ENCODE measurements at places on chromosomes 4 and X. TPM values are rescaled to one million over a fixed set of nuclear protein-coding genes. Genes with fewer than 3 reads are reported as not detected.

DNA sequence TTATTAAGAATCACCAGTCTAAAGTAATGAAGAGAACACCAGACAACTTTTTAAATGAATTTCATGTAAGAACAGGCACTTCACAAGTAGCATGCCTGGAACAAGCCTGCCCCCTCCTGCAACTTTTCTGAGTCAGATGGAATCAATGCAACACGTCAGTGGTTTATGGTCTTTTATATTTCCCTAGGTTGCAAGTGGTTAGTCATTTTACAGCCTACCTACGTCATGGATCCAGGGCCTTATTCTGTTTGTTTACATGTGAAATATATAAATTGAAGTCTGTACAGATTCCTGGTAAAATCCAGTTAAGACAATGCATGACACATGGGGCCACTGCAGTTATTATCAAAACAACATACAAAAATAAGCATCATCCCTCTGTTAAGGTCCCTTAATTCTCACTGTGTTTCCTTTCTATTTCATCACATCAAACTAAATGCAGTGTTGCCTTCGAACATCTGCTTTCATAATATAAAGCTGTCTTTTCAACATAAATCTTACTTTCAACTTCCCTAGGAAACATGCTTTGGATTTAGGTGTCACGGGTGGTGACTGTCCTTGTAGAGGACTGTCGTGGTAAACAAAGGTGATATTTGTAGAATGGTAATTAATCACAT is 309.3 kb downstream of the FRMPD4 start:
- no peaks in the 10 kb centered on the region for H3K36me3 ChIP-seq
- H3K4me1 ChIP-seq = no peaks in the 10 kb centered on the region
- DNase-seq = no peak
- H3K27me3 ChIP-seq = no peaks in the 10 kb centered on the region

- H3K4me3 ChIP-seq = peak within 1 kb of the TSS; percentile 39
- no peaks in the 10 kb centered on the region for H3K36me3 ChIP-seq
- H3K27me3 ChIP-seq = no peaks in the 10 kb centered on the region
- peak within 1 kb of the TSS; percentile 65 for H3K27ac ChIP-seq
Measured at GRCh38 chr4:38804654-38805295, at the start of gene TLR1. Gene TLR1 (minus strand): TSS chr4:38804791. CDS start chr4:38798831, 5,960 bp downstream.

DNA sequence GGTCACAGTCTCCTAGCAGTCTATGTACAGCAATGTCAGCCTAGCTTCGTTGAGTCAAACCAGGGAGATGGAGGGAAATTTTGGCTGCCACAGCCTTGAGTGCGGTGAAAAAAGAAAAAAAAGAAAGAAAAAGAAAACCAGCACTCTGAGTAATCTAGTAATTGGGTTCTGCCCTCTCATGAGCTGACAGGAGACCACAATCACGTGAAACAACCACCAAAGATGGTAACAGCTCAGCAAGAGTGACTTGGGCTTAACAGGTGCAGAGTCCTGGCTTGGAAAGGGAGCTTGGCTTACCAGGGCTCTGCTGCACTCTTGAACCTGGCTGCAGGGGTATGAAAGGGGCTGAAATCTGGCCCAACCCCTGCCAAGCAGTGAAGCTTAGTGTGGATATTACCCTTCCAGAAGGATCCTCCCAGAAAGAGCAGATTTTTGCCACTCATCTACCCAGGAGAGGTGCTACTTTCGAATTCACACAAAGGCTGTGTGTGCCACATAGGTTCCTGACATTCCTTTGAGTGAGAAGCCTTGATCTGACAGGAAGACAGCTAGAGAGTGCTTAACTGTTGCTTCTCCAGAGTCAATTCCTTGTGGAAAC is 350.3 kb downstream of the PTTG2 start:
- no peak overlapping the region for H3K27ac ChIP-seq
- no peaks in the 10 kb centered on the region for H3K36me3 ChIP-seq
- H3K4me1 ChIP-seq = peaks cover 5% of the 10 kb centered on the region
- H3K27me3 ChIP-seq = no peaks in the 10 kb centered on the region

GRCh38 chr4:45033676-45034419 is 307.5 kb upstream of the GNPDA2 start:
- no peaks in the 10 kb centered on the region for H3K27me3 ChIP-seq
- no peak overlapping the region for H3K27ac ChIP-seq
- peak; percentile 20 for DNase-seq
- H3K4me1 ChIP-seq = no peaks in the 10 kb centered on the region
- H3K36me3 ChIP-seq = no peaks in the 10 kb centered on the region

Gene PDE6B
- 5.8 TPM for total RNA-seq

DNA sequence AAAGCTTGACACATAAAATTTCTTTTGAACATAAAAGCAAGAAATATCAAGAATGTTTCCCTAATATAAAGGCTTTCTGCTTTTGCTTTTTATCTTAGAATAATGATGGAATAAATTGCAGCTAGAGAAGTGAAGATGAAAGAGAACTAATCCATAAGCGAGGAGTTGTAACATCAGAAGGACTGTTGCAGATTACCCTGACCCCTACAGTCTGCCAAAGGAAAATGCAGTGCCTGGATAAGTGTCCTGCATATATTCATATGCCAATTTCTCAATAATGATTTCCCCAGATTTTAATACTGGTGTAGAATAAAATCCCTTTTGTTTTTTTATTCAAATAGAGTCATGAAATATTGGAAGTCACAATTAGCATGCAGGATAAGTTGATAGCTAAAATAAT is 115.9 kb downstream of the MAGEC2 start:
- DNase-seq = no peak
- H3K27ac ChIP-seq = no peak overlapping the region
- no peaks in the 10 kb centered on the region for H3K36me3 ChIP-seq
- H3K27me3 ChIP-seq = no peaks in the 10 kb centered on the region
- H3K4me1 ChIP-seq = no peaks in the 10 kb centered on the region

Gene GPC3
- 2.5 TPM for total RNA-seq

DNA sequence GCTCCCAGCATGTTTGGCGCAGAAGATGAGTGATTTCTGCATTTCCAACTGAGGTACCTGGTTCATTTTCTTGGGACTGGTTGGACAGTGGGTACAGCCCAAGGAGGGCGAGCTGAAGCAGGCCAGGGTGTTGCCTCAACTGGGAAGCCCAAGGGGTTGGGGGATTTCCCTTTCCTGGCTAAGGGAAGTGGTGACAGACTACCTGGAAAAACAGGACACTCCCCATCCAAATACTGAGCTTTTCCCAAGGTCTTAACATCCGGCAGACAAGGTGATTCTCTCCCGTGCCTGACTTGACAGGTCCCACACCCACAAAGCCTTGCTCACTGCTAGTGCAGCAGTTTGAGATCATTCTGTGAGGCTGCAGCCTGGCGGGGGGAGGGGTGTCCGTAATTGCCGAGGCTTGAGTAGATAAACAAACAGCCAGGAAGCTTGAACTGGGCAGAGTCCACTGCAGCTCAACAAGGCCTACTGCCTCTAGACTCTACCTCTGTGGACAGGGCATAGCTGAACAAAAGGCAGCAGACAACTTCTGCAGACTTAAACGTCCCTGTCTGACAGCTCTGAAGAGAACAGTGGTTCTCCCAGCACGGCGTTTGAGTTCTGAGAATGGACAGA is 307.7 kb upstream of the ARSJ start:
- no peak for DNase-seq
- no peaks in the 10 kb centered on the region for H3K36me3 ChIP-seq
- H3K27ac ChIP-seq = no peak overlapping the region
- no peaks in the 10 kb centered on the region for H3K27me3 ChIP-seq
- H3K4me3 ChIP-seq = no peak overlapping the region

DNA sequence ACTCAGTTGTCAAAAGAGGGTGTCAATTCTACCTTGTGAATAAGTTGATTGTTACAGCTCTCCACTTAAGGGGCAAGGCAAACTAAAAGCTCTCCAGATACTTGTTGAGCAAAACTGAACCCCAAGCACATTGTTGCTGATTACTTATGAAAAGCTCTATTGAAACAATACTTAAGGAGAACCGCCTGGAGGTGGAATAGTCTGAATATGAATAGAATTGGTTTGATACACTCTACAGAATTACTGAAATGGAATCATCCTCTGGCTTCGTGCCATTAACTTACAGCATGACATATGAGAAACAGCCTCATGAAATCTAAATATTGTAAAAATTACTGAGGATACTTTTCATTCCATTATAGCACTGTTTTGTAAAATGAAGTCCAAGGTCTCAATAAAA is 127.0 kb upstream of the SH3RF1 start:
- no peaks in the 10 kb centered on the region for H3K4me1 ChIP-seq
- DNase-seq = no peak
- H3K36me3 ChIP-seq = no peaks in the 10 kb centered on the region
- peak overlapping the region; percentile 11 for H3K27ac ChIP-seq
- H3K4me3 ChIP-seq = no peak overlapping the region

- no peaks in the 10 kb centered on the region for H3K36me3 ChIP-seq
- H3K27me3 ChIP-seq = peaks cover 4% of the 10 kb centered on the region
- H3K4me3 ChIP-seq = no peak overlapping the region
- no peak for DNase-seq
- H3K4me1 ChIP-seq = no peaks in the 10 kb centered on the region
Measured at GRCh38 chrX:49120091-49120490, 3.4 kb downstream of the GPKOW start.

Gene RADX
- total RNA-seq = 3.3 TPM

DNA sequence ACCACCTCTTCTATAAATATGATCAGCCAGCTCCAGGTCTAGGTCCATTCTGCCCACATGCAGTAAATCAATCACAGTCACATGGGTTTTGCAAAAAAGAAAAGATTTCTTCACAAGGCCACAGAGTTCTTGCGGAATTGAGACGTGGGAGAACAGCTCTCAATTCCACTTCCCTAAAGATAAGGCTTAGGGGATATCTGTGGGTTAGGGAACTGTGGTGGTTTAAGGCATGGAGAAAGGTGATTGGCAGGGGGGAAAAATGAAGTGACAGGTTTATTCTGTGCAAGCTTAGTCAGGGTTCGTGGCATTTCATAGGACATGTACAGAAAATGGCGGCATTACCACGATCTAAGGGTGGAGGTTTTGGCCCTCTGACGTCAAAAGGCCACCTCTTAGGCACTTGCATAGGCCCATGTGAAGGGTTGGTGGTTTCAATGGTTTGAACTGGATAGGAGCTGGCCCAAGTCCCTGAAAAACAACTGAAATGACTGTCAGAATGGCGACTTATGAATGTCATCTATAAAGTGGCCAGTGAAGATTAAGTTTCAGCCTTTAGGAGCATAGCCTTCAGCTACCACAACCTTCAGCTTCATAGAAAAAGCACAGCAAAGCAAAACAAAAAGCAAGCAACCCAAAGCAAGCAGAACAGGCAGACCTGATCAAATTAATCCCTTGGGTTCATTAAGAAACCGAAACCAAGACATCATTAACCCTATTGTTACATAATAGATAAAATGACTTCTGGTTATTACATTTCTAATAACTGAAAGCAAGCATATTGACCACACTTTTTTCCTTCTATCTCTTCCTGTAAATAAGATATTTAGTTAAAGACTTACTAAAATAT is 289.8 kb upstream of the SFRP2 start:
- no peaks in the 10 kb centered on the region for H3K4me1 ChIP-seq
- no peak overlapping the region for H3K27ac ChIP-seq
- H3K36me3 ChIP-seq = no peaks in the 10 kb centered on the region
- H3K4me3 ChIP-seq = no peak overlapping the region
- peaks cover 7% of the 10 kb centered on the region for H3K27me3 ChIP-seq
- no peak for DNase-seq

GRCh38 chrX:139094671-139095592 is 383.4 kb upstream of the FGF13 start:
- no peak overlapping the region for H3K4me3 ChIP-seq
- H3K4me1 ChIP-seq = no peaks in the 10 kb centered on the region
- no peaks in the 10 kb centered on the region for H3K36me3 ChIP-seq

GRCh38 chr4:101420661-101421060 is 73.3 kb upstream of the PPP3CA start:
- H3K4me3 ChIP-seq = no peak overlapping the region
- H3K36me3 ChIP-seq = no peaks in the 10 kb centered on the region
- no peaks in the 10 kb centered on the region for H3K4me1 ChIP-seq

Gene GRK4
- total RNA-seq = 6.2 TPM

- H3K36me3 ChIP-seq = no peaks in the 10 kb centered on the region
- peaks cover 74% of the 10 kb centered on the region for H3K4me1 ChIP-seq
- no peak overlapping the region for H3K4me3 ChIP-seq
- no peaks in the 10 kb centered on the region for H3K27me3 ChIP-seq
- no peak for DNase-seq
- no peak overlapping the region for H3K27ac ChIP-seq
Measured at GRCh38 chr4:159177265-159178150, 74.6 kb downstream of the RAPGEF2 start.

GRCh38 chr4:3582091-3582475 is 49.9 kb upstream of the LRPAP1 start:
- H3K27ac ChIP-seq = no peak overlapping the region
- H3K4me3 ChIP-seq = no peak overlapping the region
- no peak for DNase-seq
- no peaks in the 10 kb centered on the region for H3K27me3 ChIP-seq
- H3K36me3 ChIP-seq = no peaks in the 10 kb centered on the region
- no peaks in the 10 kb centered on the region for H3K4me1 ChIP-seq

- H3K4me3 ChIP-seq = no peak overlapping the region
- H3K27me3 ChIP-seq = no peaks in the 10 kb centered on the region
- no peaks in the 10 kb centered on the region for H3K36me3 ChIP-seq
- no peak overlapping the region for H3K27ac ChIP-seq
- no peak for DNase-seq
Measured at GRCh38 chr4:178937130-178937529, 1494.9 kb upstream of the AGA start.

Gene MAOB
- total RNA-seq = 164 TPM

Gene SOD3
- total RNA-seq = 57.3 TPM

Gene MGARP
- 1.4 TPM for total RNA-seq

DNA sequence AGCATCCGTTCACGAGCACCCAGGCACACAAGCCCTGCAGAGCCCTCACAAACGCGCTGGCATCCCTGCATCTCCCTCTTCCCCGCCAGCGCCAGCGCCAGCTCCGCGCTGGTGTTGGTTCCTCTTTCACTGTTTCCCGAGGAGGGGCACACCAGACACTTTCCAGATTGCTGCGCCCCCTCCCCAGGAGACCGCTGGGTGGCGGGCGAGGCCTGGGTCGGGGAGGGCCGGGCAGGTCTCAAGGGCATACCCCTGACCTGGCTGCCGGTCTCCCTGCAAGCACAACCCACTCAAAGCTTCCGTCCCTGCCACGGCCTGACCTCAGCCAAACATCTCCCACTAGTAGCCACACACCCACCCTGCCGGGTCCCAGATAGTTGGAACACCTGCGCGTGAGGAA is 2.2 kb upstream of the NKX1-1 start:
- no peaks in the 10 kb centered on the region for H3K36me3 ChIP-seq
- peaks cover 27% of the 10 kb centered on the region for H3K4me1 ChIP-seq
- H3K4me3 ChIP-seq = no peak overlapping the region
- no peak overlapping the region for H3K27ac ChIP-seq
- no peak for DNase-seq

- no peak overlapping the region for H3K4me3 ChIP-seq
- H3K4me1 ChIP-seq = peaks cover 22% of the 10 kb centered on the region
- no peaks in the 10 kb centered on the region for H3K27me3 ChIP-seq
- no peaks in the 10 kb centered on the region for H3K36me3 ChIP-seq
- DNase-seq = no peak
Measured at GRCh38 chr4:14874990-14875389, 127.3 kb upstream of the CPEB2 start.
